Lower lobe of right lung (tissue), 2 donors: ENCODE measurements at places on chromosomes 1 and 21. TPM values are rescaled to one million over a fixed set of nuclear protein-coding genes. Genes with fewer than 3 reads are reported as not detected.

DNA sequence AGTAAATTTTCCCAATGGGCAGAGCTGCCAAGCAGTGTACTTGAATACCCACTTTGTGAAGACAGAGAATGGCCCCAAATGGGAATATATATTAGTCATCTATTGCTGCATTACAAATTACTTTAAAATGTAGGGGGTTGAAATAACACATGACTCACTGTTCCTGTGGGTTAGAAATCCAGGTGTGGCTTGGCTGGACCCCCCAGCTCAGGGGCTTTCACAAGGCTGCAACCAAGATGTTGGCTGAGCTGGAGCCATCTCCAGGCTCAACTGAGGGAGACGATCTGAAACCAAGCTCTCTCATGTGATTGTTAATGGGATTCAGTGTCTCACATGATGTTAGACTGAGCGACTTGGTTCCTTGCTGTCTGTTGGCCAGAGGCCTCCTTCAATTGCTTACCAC lies 33.4 kb upstream of the ARHGAP29 start:
- no peak for DNase-seq
- no peak overlapping the region for H3K4me3 ChIP-seq
- no peaks in the 10 kb centered on the region for H3K36me3 ChIP-seq
- no peaks in the 10 kb centered on the region for H3K27me3 ChIP-seq
- no peaks in the 10 kb centered on the region for H3K4me1 ChIP-seq

- DNase-seq = no peak
- H3K27ac ChIP-seq = no peak overlapping the region
Measured at GRCh38 chr1:9728451-9729295, 77.1 kb downstream of the PIK3CD start.

DNA sequence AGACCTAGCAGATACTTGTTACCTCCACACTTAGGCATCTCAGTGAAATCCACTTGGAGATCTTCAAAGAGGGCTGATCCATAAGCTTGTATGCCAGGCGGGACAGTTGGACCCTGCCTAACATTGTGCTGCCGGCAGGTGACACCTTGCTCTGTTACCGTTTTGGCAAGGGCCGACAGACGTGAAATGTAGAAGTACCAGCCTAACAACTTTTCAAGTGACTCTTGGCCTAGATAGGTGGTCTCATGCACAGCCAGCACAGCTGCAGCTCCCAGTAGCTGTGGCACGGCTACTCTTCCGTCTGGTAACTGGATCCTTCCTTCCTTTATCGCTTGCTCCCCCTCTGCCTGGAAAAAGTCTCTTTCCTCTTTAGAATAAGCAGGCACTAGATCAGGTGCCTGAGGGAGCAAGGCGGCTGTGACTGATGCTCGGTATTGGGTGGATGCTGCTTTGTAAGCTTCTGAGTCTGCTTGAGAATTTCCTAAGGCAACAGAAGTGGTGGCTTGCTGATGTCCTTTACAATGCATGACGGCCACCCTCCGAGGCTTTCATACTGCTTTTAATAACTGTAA lies 713.5 kb downstream of the AMY1C start:
- H3K27me3 ChIP-seq = no peaks in the 10 kb centered on the region
- no peak overlapping the region for H3K4me3 ChIP-seq
- DNase-seq = no peak
- no peaks in the 10 kb centered on the region for H3K36me3 ChIP-seq
- H3K4me1 ChIP-seq = no peaks in the 10 kb centered on the region

GRCh38 chr1:116312681-116313069 lies 60.4 kb upstream of the ATP1A1 start:
- DNase-seq = no peak
- H3K27ac ChIP-seq = peak overlapping the region; percentile 69
- H3K27me3 ChIP-seq = no peaks in the 10 kb centered on the region
- H3K4me3 ChIP-seq = no peak overlapping the region
- H3K4me1 ChIP-seq = peaks cover 28% of the 10 kb centered on the region
- H3K36me3 ChIP-seq = no peaks in the 10 kb centered on the region

DNA sequence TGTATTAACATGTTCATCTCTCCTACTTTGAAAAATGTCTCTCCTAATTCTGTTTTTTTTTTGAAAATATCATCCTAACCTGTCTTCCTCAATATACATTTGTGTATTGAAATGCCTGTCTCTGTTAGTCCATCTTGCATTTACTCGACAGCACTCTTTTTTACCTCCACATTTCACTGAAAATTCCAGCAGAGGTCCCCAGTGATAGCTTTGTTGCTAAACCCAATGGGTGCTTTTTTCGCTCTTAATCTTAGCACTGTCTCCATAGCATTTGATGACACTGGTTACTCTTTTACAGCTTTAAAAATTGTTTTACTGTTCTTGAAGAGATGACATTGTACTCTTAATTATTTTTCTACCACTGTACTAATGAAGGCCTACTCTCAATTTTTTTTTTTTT lies 10.8 kb downstream of the OSBPL9 start:
- H3K4me1 ChIP-seq = peaks cover 2% of the 10 kb centered on the region
- H3K27ac ChIP-seq = no peak overlapping the region

DNA sequence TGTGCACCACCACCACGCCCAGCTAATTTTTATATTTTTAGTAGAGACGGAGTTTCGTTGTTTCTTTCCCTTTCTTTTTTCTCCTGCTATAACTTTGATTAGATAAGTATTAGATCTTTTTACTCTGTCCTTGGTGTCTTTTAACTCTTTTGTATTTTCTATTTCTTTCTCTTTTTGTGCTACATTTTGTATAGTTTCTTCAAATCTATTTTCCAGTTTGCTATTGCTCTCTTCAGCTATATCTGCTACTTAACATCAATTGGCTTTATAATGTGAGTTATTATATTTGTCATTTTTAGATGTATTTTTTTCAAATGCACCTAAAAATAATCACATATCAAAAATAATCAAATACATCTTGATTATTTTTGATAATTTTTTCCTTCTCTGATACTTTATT lies 16.0 kb upstream of the ERRFI1 start:
- no peaks in the 10 kb centered on the region for H3K27me3 ChIP-seq
- H3K4me3 ChIP-seq = no peak overlapping the region
- no peak for DNase-seq

- H3K4me1 ChIP-seq = no peaks in the 10 kb centered on the region
- no peaks in the 10 kb centered on the region for H3K36me3 ChIP-seq
- no peaks in the 10 kb centered on the region for H3K27me3 ChIP-seq
- DNase-seq = no peak
- no peak overlapping the region for H3K27ac ChIP-seq
- no peak overlapping the region for H3K4me3 ChIP-seq
Measured at GRCh38 chr1:168433238-168433637, 110.6 kb downstream of the XCL2 start.

GRCh38 chr21:29267666-29268065 lies 31.1 kb upstream of the BACH1 start:
- DNase-seq = no peak
- H3K36me3 ChIP-seq = no peaks in the 10 kb centered on the region
- no peak overlapping the region for H3K4me3 ChIP-seq
- H3K27me3 ChIP-seq = no peaks in the 10 kb centered on the region

GRCh38 chr1:243493156-243494129 lies 237.6 kb downstream of the SDCCAG8 start:
- no peak overlapping the region for H3K4me3 ChIP-seq
- DNase-seq = no peak
- H3K4me1 ChIP-seq = peaks cover 31% of the 10 kb centered on the region
- no peaks in the 10 kb centered on the region for H3K27me3 ChIP-seq
- peaks cover 23% of the 10 kb centered on the region for H3K36me3 ChIP-seq

- DNase-seq = no peak
- H3K36me3 ChIP-seq = no peaks in the 10 kb centered on the region
- no peak overlapping the region for H3K4me3 ChIP-seq
- no peaks in the 10 kb centered on the region for H3K4me1 ChIP-seq
- H3K27me3 ChIP-seq = no peaks in the 10 kb centered on the region
- no peak overlapping the region for H3K27ac ChIP-seq
Measured at GRCh38 chr1:60091195-60091715, 17.7 kb upstream of the C1orf87 start.

- peaks cover 12% of the 10 kb centered on the region for H3K4me1 ChIP-seq
- no peaks in the 10 kb centered on the region for H3K36me3 ChIP-seq
- H3K4me3 ChIP-seq = no peak overlapping the region
- peaks cover 37% of the 10 kb centered on the region for H3K27me3 ChIP-seq
Measured at GRCh38 chr1:38577385-38577784, 282.2 kb downstream of the RRAGC start.

GRCh38 chr1:150514260-150514659 lies 1.3 kb upstream of the FALEC start:
- H3K27ac ChIP-seq = no peak overlapping the region
- peaks cover 12% of the 10 kb centered on the region for H3K4me1 ChIP-seq
- H3K4me3 ChIP-seq = no peak overlapping the region
- DNase-seq = no peak
- H3K36me3 ChIP-seq = no peaks in the 10 kb centered on the region

- H3K4me1 ChIP-seq = peaks cover 10% of the 10 kb centered on the region
- no peak overlapping the region for H3K27ac ChIP-seq
- DNase-seq = no peak
- H3K4me3 ChIP-seq = no peak overlapping the region
Measured at GRCh38 chr1:167440345-167440744, 78.0 kb downstream of the CD247 start.

The TEDDM1 gene
- total RNA-seq = not detected

The EFNA1 gene
- total RNA-seq = 144 TPM

The NPHS2 gene
- not detected for total RNA-seq

The SLC66A1 gene
- total RNA-seq = 15.4 TPM

The KLF17 gene
- total RNA-seq = 0.47 TPM

The HES2 gene
- total RNA-seq = 6.4 TPM

The E2F2 gene
- 1.1 TPM for total RNA-seq
